Amniotic stem cell (primary cell): ENCODE measurements at places on chromosomes 1 and 21.
A peak's percentile ranks its signal among the peaks of the same experiment; 100 is the strongest.

DNA sequence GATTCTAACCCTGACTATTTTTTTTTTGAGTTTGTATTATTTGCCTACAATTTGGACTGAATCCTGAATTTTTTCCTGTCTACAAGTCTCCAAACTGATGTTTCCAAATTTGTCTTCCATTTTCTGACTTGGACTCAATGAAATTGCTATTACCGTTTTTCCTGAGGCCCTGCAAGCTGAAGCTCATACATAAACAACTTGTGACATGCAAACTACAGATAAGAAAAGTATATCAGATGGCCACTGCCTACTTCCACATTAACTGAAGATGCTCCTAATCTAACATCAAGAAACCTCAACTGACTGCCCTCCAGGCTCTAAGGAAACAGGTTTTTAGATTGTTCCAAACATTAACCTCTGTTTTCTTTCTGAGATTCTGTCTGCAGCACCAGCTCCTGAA is 51.1 kb upstream of the KLHDC7A start:
- no peak for DNase-seq

DNA sequence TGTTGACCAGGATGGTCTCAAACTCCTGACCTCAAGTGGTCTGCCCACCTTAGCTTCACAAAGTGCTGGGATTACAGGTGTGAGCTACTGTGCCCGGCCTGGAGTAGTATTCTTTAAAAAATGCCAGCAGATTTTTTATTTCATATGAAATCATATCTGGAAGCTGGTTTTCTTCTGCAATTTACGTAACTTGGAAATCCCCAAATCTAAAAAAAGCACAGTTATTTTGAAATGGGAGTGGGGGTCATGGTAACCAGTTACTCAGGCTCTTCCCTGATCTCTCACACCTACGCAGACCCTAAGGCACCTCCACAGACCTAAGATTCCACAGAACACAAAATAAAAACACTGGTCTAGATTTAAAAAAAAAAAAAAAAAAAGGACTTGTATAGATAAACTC is 219.8 kb downstream of the DAB1 start:
- DNase-seq, result no peak

DNA sequence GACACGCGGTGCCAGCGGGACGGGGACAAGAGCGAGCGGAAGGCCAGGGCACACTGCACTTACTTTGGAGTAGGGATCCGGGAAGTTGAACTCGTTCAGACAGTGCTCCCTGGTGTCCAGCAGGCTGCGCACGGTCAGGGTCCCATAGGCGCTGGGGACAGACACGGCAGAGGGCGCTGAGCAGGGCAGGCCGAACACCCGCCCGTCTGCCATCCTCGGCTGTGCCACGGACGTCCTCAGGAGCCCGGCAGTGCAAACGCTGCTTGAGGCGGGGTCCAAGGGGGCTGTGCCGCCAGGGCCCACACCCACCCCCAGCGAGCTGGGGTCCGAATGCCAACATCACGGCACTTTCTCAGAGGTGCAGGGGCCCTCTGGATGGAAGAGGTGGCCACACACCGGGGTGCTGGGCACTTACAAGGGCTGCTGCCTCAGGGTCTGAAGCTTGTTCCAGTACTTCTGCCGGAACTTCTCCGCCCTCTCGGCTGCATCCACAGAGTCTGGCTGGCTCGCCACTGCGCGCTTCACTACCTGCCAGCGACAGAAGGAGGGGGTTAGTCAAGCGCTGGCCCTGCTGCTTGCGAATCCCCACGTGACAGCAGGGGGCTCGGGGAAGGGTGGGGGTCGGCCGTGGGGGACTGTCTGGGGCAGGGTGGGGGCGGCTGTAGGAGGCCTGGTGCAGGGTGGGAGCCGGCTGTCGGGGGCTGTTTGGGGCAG is 12.3 kb downstream of the PANK4 start:
- DNase-seq, result no peak

DNA sequence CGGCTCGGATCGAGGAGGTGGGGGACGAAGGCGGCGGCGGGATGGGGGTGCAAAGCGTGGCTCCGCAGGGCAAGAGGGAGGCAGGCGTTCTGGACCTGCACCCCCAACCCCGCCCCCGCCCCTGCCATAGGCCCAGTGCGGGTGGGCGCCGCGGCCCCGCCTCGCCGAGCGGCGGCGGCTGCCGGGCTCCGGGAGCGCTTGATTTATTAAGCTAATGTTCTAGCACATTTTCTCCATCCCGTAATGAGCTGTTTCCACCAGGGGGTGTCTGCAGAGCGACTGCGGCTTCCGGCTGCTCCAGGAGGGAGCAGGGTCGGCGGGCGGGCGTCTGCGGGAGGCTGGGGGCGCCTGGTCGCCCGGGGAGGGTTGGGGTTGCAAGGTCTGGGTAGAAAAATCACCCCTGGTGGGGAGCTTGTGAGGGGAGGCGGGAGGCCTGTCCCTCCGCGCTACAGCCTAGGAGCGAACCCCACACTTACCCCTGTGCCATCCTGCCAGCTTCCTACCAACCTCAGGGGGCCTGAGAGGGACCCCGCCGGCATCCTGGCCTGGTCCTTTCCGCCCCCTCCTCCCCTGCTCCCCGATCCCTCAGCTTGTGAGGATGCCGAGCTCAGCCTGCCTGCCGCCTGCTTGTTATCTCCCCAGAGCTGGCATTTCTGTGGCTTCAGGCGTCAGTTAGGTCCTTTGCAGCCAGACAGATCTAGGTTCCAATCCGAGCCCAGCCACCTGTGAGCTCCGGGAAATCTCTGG is 48.5 kb upstream of the ACOT11 start:
- no peak for DNase-seq

DNA sequence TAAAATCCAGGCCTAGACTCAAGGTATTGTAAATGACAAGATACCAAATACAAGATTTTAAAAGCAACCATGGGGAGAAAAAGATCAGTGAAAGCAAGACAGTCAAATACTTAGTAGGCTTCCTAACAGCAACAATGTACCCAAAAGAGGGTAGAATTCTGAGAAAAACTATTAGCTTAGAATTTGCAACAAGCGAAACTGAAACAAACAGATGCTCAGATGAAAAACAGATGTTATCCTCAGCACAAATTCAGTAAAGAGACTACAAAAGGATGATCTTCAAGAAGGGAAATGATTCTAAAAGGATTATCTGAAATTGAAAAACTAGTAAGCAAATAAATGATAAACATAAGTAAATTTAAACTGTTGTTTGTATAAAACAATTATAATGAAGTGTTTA is 40.0 kb downstream of the PDC start:
- no peak for DNase-seq

GRCh38 chr1:7196036-7196911 is 411.0 kb downstream of the CAMTA1 start:
- DNase-seq, result no peak

- no peak for DNase-seq
These were observed 72.5 kb downstream of the KCNT2 start for GRCh38 chr1:196535727-196536126.

- no peak for DNase-seq
These were observed 220.4 kb upstream of the ZP4 start for GRCh38 chr1:238111081-238111480.

GRCh38 chr1:206470692-206471414 is 577 bp downstream of the IKBKE start:
- no peak for DNase-seq

DNA sequence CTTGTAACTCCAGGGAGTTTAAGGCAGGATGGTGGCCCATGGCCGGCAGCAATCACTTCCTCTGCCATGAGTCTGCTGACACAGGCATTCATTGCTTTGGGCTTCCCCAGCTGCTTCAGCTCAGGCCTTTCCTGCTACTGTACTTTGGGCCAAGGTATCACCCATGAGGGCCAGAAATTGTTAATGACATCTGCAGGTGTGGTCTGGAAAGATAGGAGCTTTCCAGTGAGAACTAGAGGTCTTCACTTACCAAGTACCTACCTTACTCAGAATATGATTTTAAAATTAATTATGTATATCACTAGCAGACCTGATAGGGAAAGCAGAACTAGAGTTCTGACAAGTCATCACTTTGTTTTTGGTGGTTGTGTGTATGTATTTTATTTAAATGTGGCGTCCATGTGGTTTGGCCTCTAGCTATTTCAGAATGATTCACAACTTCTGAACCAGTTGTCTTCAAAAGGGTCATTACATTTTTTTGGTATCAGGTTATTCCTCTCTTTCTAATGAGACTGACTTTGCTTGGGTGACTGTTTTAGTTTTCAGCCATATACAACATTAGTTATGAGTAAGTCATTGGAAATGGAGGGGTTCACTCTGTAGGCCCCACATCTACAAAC is 2.7 kb downstream of the RGL1 start:
- DNase-seq, result no peak

GRCh38 chr1:182671750-182672486 is 12.5 kb downstream of the RGS8 start:
- no peak for DNase-seq

DNA sequence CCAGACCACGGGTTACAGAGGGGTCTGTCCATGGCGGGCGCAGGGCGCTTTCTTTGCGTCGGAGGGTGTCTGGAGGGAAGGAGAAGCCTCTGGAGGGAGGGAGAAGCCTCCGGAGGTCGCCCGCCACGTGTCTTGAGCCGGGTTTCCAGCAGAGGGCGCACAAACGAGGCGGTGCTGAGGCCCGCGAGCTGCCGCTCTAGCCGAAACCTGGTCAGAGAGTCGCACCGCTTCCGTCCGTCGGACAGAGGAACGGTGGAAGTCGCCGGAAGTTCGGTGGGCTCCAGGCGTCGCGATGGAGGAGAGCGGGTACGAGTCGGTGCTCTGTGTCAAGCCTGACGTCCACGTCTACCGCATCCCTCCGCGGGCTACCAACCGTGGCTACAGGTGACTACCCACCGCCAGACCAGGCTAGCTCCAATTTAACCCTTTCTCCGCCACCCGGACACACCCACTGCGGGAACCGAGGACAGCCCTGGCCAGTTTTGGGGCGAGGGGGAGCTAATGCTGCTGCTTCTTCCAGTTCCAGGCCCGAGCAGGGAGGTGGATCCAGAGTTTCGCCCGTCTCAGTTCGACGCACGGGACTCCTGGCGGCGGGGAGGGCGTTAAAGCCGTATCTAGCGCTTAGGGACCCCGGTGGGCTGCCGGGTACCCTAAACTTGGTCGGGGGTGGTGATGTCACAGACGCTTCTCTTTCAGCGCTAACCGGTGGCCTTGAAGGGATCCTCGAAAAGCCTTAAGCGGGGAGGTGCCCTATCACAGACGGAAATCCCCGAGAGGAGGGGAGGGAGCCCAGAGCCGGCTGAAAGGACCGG is at the start of gene NECAP2:
NECAP2 (plus strand) TSS at position 255 of the 812 bp plus-strand sequence; CDS start at position 293, 38 bp downstream.
- DNase-seq, result peak; percentile 80

DNA sequence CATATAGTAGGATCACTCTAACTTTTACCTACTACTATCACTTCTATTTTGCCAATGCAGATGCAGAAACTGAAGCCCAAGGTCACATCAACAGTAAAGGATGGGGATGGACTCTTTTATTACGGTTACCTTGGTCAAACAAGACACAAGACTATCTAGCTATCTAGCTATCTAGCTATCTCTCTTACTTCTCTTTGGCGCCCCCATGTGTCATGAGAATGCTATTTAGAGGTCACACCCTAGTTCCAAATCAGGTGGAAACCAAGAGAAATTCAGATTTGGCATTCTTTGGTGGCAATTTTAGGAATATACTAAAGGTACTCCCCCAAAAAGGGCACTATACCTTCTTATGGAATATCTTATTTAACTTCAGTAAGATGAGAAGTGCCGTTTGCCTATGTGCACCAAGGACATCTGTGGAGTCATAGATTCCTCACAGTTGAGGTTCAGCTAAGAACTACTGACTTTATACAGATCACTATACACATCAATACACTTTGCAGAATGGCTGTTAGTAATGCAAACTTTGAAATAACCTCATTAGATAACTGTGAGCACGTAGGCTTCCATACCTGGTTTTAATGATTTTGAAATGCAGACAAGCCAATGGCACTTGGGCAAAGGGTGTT is 6.7 kb downstream of the ZNF648 start:
- no peak for DNase-seq

DNA sequence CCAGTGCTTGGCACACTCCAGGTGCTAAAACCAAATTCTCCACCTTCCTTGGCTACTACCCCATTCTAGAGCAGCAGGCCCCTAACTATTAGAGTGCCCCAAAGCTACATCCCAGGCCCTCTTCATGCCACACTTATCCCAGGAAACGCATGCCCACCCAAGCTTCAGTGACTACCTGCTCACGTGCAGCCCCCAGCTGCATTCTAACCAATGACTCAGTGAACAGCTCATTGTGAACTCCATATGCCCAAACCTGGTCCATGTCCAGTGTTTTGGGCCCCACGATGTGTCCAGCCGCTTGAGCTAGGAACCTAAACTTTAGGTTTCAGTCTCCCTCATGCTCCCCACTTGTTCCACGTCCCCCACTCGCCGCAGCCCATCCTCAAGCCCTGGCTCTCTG is 41.5 kb downstream of the NKAIN1 start:
- no peak for DNase-seq

GRCh38 chr1:234997201-234997895 is 131.3 kb downstream of the TOMM20 start:
- DNase-seq, result peak; percentile 94

DNA sequence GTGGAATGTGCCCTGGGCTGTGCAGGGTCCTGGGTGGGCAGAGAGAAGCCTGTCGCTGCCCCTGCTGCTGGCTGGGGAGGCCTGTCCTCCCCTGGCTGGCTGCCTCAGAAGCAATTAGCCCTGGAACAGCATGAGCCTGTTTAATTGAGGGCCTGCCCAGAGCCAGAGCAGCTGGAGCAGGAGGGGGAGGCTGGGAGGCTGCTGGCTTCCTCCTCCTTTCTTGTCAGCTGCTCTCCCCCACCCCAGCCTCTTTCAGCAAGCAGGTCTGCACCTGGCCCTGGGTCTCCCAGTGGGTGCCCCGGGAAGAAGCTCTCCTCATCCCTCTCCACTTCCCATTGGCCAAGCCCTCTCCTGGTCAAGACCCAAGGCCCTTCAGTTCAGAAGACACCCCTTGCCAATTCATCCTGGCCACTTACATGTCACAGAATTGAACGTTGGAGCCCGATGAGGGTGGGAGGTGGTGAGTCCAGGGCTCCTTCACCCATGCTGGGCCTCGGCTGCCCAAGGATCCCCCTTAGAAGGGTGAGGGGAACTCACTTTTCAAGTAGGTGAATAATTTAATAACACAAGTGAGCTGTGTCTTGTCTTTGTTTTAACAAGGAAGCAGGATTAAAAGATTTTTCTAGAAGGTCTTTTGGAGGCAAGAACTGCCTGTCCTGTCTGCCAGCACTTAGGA is 13.2 kb downstream of the AMPD2 start:
- DNase-seq, result no peak

GRCh38 chr1:194809215-194809614 is 1622.8 kb upstream of the B3GALT2 start:
- no peak for DNase-seq

GRCh38 chr1:216111842-216112241 is 311.4 kb downstream of the USH2A start:
- DNase-seq, result no peak

GRCh38 chr1:184031409-184032107 is 6.0 kb downstream of the COLGALT2 start:
- no peak for DNase-seq
